ENCODE measurements at places on chromosomes 11 and 22.

DNA sequence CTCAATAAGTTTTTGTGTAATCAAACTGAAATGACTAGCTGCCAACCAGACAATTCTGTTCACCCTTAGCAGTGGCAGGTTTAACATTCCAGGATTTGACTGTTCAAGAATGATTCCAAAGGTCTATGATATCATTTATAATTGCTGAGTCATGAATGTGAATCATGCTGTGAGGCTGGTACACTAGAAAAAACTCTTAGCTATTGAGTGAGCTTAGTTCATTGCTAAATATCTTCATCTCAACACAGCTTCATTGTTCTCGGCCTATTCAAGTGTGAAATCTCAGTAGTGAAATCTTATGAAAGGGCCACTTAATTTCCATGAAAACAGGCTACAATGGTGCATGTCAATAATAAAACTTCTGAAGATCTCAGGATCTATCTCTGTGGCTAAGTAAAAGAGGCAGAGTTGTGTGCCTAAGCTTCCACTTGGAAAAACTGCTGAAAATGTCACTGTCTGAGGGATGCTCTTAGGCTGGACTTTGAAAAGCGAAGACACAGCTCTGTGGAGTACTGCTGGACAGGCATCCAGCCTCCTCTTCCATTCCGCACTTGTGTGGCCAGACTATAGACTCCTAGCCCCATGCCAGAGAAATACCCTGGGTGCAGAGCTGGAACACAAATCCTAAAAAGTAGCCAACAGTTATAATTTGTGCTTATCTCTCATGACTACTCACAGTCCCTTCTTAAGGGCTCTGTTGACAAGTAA lies 12.8 kb downstream of the AQP11 start:
- DNase-seq = no peak

GRCh38 chr11:104164028-104164520 lies at the start of gene PDGFD:
TSS of gene PDGFD (minus strand) at chr11:104164147.
- no peak for DNase-seq

DNA sequence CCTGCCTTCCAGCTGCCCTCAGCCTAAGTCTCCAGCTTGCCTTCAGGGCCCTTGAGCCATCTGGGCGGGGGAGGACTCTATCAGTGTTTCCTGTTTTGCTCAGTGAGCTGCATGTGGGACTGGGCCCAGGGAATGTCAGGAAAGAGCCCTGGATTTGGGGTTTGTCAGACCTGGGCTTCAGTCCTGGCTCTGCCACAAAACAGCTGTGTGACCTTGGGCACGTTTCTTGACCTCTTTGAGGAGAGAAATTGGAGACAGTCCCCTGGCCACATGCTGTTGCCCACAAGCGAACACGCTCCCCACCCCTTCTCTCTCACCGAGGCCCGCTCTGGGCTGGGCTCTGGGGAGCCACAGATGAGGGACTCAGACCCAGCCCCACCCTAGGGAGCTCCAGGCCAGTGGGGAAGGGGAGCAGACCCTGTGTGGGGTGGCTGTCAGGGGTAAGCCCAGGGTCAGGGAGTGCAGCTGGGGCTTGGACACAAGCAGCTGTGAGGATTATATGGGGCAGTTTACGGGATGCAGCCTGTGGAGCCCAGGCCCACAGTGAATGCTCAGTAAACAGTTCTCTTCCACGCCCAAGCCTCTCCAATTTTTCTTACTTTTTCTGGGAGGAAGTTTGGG lies 12.3 kb downstream of the MYO7A start:
- DNase-seq = no peak

GRCh38 chr22:38953091-38953490 lies 4.3 kb upstream of the APOBEC3A start:
- no peak for DNase-seq

GRCh38 chr11:17777738-17778091 lies 43.1 kb downstream of the KCNC1 start:
- DNase-seq = no peak

- DNase-seq = no peak
Measured at GRCh38 chr11:112877581-112877980, 83.6 kb upstream of the NCAM1 start.

- DNase-seq = no peak
Measured at GRCh38 chr11:36427876-36428275, 82.2 kb downstream of the TRAF6 start.

- DNase-seq = no peak
Measured at GRCh38 chr22:44822534-44822933, 70.2 kb downstream of the ARHGAP8 start.

DNA sequence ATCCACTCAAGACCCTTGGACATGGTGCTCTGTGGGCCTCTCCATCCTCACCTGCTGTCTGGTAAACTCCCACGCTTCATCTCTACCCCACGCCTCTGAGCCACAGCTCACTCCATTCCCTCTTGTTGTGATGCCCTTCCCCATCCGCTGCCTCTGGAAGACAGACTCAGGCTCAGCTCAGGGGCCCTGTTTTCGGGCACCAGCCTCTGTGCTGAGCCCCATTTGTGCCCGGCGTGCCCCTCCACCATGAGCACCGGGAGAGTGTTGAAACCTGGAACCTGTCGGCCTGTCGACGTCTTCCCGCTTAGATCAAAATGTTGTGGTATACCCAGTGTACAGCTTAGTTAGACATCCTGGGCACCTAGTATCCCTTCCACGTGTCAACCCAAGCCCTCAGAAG lies 6.5 kb upstream of the SCUBE1 start:
- no peak for DNase-seq

Measured in cortex of kidney (tissue), 1 donor.